ENCODE measurements at places on chromosomes 3 and 15.

DNA sequence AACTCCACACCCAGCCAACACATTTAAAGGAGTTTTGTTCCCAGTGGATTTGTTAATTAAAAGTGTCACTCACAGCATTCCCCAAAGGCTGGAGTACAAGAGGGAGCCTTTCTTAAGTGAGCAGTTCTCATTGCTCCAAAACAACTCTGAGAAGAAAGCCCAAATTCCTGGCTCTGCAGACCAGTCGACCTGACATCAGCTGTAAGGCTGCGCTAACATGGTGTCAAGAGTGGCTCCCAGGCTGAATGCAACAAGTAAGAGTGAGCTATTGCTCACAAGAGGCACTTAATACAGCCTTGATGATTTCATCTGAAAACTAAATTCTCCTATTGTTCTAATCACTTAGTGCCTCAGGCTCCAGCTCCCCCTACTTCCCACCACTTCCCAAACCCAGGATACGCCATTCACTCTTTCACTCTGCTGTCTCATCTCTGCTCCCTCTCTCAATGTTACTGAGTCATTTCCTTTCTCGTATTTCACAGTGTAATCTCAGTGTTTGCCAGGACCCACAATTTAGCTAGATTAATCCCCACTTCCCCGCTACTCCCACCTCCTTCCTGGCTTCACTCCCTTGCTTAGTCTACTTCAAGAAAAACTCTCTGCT is 81.8 kb downstream of the WWTR1 start:
- DNase-seq = no peak

- DNase-seq = no peak
These were observed 91.4 kb upstream of the POU1F1 start for GRCh38 chr3:87367736-87368135.

- DNase-seq = no peak
These were observed 31.8 kb upstream of the RARB start for GRCh38 chr3:25396251-25396650.

DNA sequence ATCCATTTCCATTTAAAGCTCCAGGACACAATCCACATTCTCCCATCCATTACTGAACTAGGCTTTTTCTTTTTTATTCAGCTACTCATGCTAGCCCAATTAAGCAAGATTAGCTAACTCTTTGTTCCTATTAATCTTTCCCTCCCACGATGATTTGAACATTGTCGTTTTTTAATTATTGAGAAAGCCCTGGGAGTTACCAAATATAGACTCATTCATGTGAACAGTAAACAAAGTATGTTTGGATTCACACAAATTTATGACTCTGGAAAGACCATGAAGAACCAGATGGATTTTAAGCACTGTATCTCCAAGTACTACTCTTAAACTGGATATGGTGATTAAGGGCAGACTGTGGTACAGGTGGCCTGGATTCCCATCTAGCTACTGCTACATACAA is 82.2 kb downstream of the STRIT1 start:
- DNase-seq = no peak

- DNase-seq = no peak
These were observed 183.0 kb downstream of the ABHD5 start for GRCh38 chr3:43873723-43874122.

GRCh38 chr15:54884312-54884711 is 312.4 kb downstream of the RSL24D1 start:
- no peak for DNase-seq

DNA sequence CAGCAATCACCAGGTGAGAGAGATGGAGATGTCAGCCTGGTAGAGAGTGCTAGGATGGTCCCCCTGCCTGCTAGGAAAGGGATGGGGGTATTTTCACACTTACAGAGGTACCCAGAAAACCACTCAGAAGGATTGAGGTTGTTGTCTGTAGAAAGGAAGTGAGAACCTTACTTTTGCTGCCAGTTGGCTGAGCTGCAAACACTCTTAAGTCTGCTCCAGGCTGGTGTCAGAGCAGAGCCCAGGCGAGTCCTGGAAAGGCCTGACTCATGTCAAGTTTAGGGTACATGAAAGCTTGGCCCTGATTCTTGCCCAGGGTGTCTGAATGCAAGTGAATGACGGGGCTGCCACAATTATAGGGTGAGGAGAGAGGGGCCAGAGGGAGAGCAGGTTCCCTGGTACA is 214.5 kb upstream of the TRIM42 start:
- DNase-seq = no peak

- DNase-seq = no peak
These were observed 307.8 kb downstream of the GABRG3 start for GRCh38 chr15:27278761-27279160.

All from activated naive CD8-positive, alpha-beta T cell treated with anti-CD3 and anti-CD28 coated beads, Interleukin-2, amount 10 ng/mL, durations not matched to agents 7 days and 5 days (primary cell).